ENCODE measurements at places on chromosomes 7 and 10.

- DNase-seq, result no peak
Observed at GRCh38 chr7:135994466-135995205, 17.5 kb upstream of the MTPN start.

- DNase-seq, result no peak
Observed at GRCh38 chr7:37482505-37482904, 33.8 kb upstream of the ELMO1 start.

DNA sequence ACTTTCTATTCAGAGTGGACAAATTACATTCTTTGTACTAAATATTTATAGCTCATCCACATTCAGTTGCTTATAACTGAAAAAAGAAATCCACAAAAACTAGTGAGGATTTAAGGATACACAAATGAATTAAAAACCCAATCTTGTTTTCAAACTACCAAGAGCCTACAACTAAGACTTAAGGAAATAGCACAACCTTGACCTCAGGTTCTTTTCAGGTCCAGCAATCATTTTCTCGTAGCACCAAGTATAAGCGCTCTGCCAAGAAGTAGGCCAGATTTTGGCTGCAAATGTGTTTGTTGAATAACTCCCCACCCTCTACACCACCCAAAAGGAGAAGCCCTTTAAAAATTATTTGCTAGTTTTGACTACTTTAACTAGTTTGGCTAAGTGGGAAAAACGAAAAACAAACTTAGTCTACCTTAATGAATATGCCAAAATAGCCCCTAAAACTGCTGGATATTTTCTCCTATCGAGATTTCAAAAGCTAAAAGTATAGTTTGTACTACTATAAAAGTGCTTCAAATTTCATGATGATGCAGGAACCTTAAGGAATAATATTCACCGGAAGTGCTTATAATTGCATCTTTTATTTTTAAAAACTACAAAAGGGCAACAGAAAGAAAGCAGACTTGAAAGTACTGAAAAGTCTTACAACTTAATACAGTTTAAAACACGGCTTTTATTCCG lies 2.7 kb upstream of the KMT2E start:
- no peak for DNase-seq

DNA sequence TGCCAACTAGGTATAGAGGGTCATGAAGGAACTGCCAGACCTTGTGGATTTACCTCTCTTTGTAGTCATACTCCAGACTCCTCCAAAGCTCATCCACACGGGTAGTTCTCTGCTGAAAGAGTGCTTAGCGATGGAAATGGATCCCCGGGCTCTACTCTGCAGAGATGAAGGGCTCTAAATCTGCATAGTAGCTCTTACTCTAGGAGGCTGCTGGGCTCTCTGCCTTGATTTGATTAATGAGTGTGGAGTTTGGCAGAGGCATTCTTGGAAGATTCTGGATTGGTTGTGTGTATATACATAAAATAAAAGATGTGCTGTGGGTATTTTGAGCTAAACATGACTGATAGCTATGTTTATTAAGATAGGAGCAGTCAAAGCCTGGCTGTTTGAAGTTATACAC lies 21.3 kb upstream of the CPXM2 start:
- DNase-seq, result no peak

GRCh38 chr10:10878963-10879362 lies 138.7 kb upstream of the CELF2 start:
- no peak for DNase-seq

GRCh38 chr10:34844448-34844847 lies 29.4 kb upstream of the PARD3 start:
- DNase-seq, result no peak

- DNase-seq, result no peak
Observed at GRCh38 chr7:143012409-143012808, 14.5 kb downstream of the OR9A2 start.

DNA sequence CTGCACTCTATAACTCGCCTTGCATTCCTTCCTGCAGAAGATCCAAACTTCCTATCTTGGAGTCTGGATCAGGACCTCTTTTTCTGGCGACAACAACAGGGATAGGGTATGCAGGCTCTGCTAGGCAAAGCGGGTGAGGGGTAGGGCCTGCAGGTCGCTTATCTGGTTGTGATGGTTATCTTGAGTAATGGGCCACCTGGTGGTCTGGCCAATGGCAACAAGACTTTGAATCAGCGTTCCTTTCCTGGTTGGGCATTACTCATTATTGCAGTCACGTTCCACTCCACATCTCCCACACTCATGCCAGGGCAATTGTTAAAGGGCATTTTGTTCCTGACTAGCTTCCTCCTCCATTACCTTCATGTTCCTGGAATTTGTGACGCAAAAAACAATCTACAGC lies 48.4 kb upstream of the PLXDC2 start:
- no peak for DNase-seq

DNA sequence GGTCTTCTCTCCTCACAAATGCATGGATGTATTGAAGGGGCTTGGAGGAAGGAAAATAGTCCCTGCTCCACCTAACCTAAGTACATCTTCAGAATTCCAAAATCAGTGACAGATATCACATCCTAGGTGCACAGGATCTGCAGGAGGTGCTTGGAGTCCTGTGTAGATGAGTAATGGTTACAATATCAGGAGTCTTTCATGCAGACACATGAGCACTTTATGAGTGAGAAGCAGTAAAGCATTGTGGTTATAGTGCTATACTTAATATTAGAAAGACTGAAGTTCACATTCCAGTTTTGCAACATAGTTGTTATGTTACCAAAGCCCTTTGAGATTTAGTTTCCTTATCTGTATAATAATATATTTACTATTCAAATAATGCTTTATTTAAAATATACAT lies 516.7 kb downstream of the NEBL start:
- no peak for DNase-seq

DNA sequence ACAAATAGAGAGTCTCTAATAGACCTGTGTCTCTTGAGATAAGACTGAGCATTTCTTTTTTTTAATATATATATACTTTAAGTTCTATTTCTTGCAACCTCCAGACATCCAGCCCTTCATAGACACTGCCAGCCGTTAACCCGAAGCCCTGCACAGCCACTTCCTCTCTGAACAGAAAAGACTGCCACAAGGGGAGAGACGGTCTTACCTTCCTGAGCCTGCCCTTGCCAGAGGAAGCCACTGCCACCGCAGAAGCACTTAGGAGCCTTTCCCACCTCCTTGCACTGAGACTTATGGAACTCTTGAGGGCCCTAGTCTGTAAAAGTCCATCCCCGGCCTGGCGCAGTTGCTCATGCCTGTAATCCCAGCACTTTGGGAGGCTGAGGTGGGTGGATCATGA lies 31.8 kb upstream of the PRSS1 start:
- DNase-seq, result no peak

DNA sequence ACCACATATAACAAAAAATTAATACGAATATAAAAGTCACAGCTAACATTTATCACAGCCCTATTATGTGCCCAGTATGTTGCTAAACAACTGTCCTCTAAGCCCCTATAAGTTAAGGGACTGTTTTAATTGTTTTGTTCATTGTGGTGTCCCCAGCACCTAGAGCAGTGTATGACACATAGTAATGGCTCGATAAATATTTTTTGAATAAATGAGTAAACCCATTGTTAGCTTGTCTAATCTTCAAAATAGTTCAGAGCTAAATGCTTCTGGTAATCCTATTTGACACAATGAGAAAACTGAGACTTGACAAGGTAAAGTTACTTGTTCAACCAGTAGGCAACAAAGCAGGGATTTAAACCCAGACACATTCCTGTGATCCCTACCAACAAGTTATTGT lies 78.4 kb upstream of the NEUROD6 start:
- no peak for DNase-seq

- no peak for DNase-seq
Observed at GRCh38 chr7:30327813-30328212, 43.4 kb downstream of the ZNRF2 start.

- DNase-seq, result no peak
Observed at GRCh38 chr10:116696919-116697318, 45.4 kb downstream of the HSPA12A start.

Data from memory B cell (primary cell).